Hematopoietic multipotent progenitor cell (in vitro differentiated cells): ENCODE measurements at places on chromosomes 6 and 20. TPM values are rescaled to one million over a fixed set of nuclear protein-coding genes. Genes with fewer than 3 reads are reported as not detected.

The NRSN1 gene
- total RNA-seq: not detected

The PSMG4 gene
- total RNA-seq: 47.7 TPM

The CLPSL2 gene
- not detected for total RNA-seq

The LINC00237 gene
- not detected for total RNA-seq

The PAQR8 gene
- 17.0 TPM for total RNA-seq

The GPR63 gene
- total RNA-seq: 0.54 TPM

The TMEM217 gene
- total RNA-seq: 13.7 TPM

The SLC26A8 gene
- 0.27 TPM for total RNA-seq

The LAMP5 gene
- under 0.01 TPM for total RNA-seq

The SLC22A3 gene
- total RNA-seq: under 0.01 TPM

The MLIP gene
- total RNA-seq: not detected

The OTOR gene
- total RNA-seq: not detected

The ATAT1 gene
- 11.0 TPM for total RNA-seq

The KCNK15 gene
- 0.27 TPM for total RNA-seq

The ANGPT4 gene
- total RNA-seq: not detected

The IL17F gene
- total RNA-seq: not detected

The PRPH2 gene
- 0.27 TPM for total RNA-seq

The TFAP2D gene
- not detected for total RNA-seq

The RIPOR2 gene
- 55.5 TPM for total RNA-seq

The ABHD16B gene
- 0.27 TPM for total RNA-seq

The CFAP206 gene
- total RNA-seq: under 0.01 TPM

The MYLK2 gene
- under 0.01 TPM for total RNA-seq

The PSORS1C2 gene
- total RNA-seq: not detected

The CLDN20 gene
- not detected for total RNA-seq

The MEP1A gene
- not detected for total RNA-seq

The SLC22A1 gene
- under 0.01 TPM for total RNA-seq

The BHLHE23 gene
- total RNA-seq: 1.3 TPM

The TAGAP gene
- total RNA-seq: 67.3 TPM

The ZKSCAN3 gene
- total RNA-seq: 6.2 TPM

The KHDC1L gene
- not detected for total RNA-seq

The MATN4 gene
- total RNA-seq: under 0.01 TPM

The FAM209A gene
- total RNA-seq: 0.54 TPM
